ENCODE measurements at places on chromosomes 6 and 20. TPM values are rescaled to one million over a fixed set of nuclear protein-coding genes. Genes with fewer than 3 reads are reported as not detected.

DNA sequence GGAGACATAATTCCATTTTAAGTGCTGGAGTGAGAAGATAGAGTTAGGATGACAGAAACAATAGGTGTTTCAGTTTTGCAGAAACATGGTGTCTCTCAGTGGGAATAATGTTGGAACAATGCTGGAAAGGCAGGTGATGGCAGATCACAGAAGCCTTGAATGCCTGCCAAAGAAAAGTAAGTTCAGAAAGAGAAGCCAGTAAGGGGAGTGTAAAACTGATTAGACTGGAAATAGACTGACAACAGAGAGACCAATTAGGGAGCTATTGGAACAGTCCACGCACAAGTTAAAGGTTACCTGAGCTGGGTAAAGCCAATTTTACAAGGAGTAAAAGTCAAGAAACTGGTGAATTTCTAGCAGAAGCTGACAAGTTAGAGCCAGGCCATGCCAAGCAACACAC is 142.9 kb downstream of the TFAP2A start:
- no peak overlapping the region for H3K27ac ChIP-seq
- H3K4me3 ChIP-seq, result no peak overlapping the region
- H3K4me1 ChIP-seq, result no peaks in the 10 kb centered on the region
- peaks cover 28% of the 10 kb centered on the region for H3K27me3 ChIP-seq
- DNase-seq, result no peak
- no peaks in the 10 kb centered on the region for H3K36me3 ChIP-seq

- H3K4me1 ChIP-seq, result peaks cover 40% of the 10 kb centered on the region
- no peak for DNase-seq
- H3K27ac ChIP-seq, result peak overlapping the region; percentile 89
- H3K36me3 ChIP-seq, result no peaks in the 10 kb centered on the region
- no peaks in the 10 kb centered on the region for H3K27me3 ChIP-seq
These were observed 611 bp upstream of the TMEM217 start for GRCh38 chr6:37258405-37259105.

- H3K36me3 ChIP-seq, result no peaks in the 10 kb centered on the region
- DNase-seq, result no peak
These were observed 249.5 kb downstream of the BCKDHB start for GRCh38 chr6:80356000-80356399.

- no peaks in the 10 kb centered on the region for H3K4me1 ChIP-seq
- H3K27ac ChIP-seq, result no peak overlapping the region
- no peaks in the 10 kb centered on the region for H3K36me3 ChIP-seq
These were observed 256.2 kb upstream of the IRAK1BP1 start for GRCh38 chr6:78611102-78611620.

- no peaks in the 10 kb centered on the region for H3K27me3 ChIP-seq
- H3K27ac ChIP-seq, result no peak overlapping the region
- DNase-seq, result no peak
- H3K36me3 ChIP-seq, result no peaks in the 10 kb centered on the region
- H3K4me3 ChIP-seq, result no peak overlapping the region
These were observed 50.7 kb downstream of the UBE2V1 start for GRCh38 chr20:50062006-50062838.

DNA sequence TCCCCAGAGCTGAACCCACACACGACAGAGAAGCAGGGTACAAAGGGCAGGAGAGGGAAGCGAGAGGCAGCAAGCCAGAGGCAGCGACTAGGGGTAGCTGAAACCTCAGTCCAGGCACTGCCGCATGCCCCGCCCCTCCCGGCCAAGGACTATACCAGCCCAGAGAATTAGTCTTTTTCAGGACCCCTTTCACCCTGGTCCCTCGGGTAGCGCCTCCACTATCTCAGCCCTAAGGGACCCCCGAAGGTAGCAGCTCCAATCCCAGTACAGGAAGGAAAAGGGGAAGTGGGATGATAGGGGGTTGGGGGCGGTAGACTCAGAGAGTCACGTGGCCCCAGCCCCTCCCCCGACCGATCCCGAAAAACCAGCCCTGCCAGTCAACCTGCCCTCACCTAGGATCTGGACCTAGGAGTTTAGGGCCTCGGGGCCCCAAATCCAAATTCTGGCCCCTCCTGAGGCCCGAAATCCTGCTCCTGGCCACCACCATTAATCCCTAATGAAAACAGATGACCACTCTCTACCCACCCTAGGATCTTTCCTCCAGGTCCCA is 1.3 kb downstream of the RGL2 start:
- H3K27me3 ChIP-seq, result no peaks in the 10 kb centered on the region
- peaks cover 64% of the 10 kb centered on the region for H3K36me3 ChIP-seq
- H3K4me1 ChIP-seq, result peaks cover 12% of the 10 kb centered on the region
- DNase-seq, result peak; percentile 43
- H3K27ac ChIP-seq, result peak overlapping the region; percentile 97

- DNase-seq, result no peak
- no peaks in the 10 kb centered on the region for H3K27me3 ChIP-seq
- no peaks in the 10 kb centered on the region for H3K36me3 ChIP-seq
These were observed 334.1 kb downstream of the NRN1 start for GRCh38 chr6:5672581-5673011.

GRCh38 chr6:54085541-54085940 is 25.7 kb upstream of the MLIP start:
- no peaks in the 10 kb centered on the region for H3K36me3 ChIP-seq
- no peaks in the 10 kb centered on the region for H3K4me1 ChIP-seq
- no peaks in the 10 kb centered on the region for H3K27me3 ChIP-seq
- H3K4me3 ChIP-seq, result no peak overlapping the region

GRCh38 chr6:36116066-36116864 is 14.0 kb upstream of the MAPK13 start:
- peaks cover 5% of the 10 kb centered on the region for H3K4me1 ChIP-seq
- no peak overlapping the region for H3K4me3 ChIP-seq
- no peaks in the 10 kb centered on the region for H3K36me3 ChIP-seq
- DNase-seq, result no peak

- no peaks in the 10 kb centered on the region for H3K4me1 ChIP-seq
- no peak overlapping the region for H3K4me3 ChIP-seq
- H3K27me3 ChIP-seq, result no peaks in the 10 kb centered on the region
- DNase-seq, result no peak
- H3K36me3 ChIP-seq, result peaks cover 30% of the 10 kb centered on the region
- no peak overlapping the region for H3K27ac ChIP-seq
These were observed 25.1 kb upstream of the GSTA4 start for GRCh38 chr6:53020005-53020744.

- no peak overlapping the region for H3K27ac ChIP-seq
- DNase-seq, result peak; percentile 34
- no peaks in the 10 kb centered on the region for H3K27me3 ChIP-seq
These were observed 741.9 kb downstream of the RFPL4B start for GRCh38 chr6:113089056-113089455.

GRCh38 chr20:23032056-23032749 is 2.9 kb upstream of the SSTR4 start:
- H3K4me3 ChIP-seq, result no peak overlapping the region
- no peaks in the 10 kb centered on the region for H3K36me3 ChIP-seq
- no peak overlapping the region for H3K27ac ChIP-seq
- no peaks in the 10 kb centered on the region for H3K4me1 ChIP-seq
- peaks cover 33% of the 10 kb centered on the region for H3K27me3 ChIP-seq
- DNase-seq, result no peak

- no peaks in the 10 kb centered on the region for H3K36me3 ChIP-seq
- H3K4me1 ChIP-seq, result no peaks in the 10 kb centered on the region
- H3K27ac ChIP-seq, result no peak overlapping the region
- DNase-seq, result no peak
These were observed 36.0 kb upstream of the EEF1A1 start for GRCh38 chr6:73556836-73557235.

DNA sequence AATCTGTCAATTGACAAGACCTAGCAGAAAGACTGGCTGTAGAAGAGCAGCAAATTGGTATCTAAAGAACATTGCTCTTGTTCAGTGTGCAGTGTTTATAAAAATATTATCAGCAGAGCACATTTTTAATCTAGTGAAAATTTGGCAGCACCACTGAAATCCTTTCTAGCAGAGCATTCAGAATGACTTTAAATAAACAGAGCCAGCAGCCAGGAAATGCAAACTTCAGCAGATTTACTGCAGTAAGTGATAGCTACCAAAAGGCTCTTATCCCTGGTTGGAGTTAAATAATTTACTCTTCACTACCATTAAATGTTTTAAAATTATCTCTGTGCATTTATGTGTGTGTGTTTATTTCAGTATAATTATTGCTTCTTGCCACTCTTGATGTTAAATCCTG is 590.9 kb upstream of the CITED2 start:
- no peaks in the 10 kb centered on the region for H3K4me1 ChIP-seq
- DNase-seq, result peak; percentile 65
- no peak overlapping the region for H3K27ac ChIP-seq
- no peaks in the 10 kb centered on the region for H3K27me3 ChIP-seq

DNA sequence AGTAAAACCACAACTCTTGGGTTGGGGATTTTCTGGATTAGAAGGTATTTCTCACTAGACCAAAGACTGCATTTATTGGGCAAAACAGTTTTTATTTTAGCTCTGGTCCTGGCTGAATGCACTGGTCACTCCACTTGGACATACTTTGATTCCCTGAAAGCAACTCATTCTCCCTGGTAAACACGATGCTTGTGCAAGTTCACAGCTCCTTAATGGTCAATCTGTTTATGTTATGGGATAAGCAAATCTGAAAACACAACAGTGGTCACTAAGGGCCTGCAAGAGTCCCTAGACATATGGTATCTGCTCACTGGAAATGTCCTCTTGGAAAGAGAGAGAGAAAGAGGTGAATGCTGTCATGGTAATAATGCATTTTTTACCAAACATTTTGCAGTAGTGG is 559.8 kb downstream of the CDH26 start:
- H3K4me3 ChIP-seq, result no peak overlapping the region
- no peak overlapping the region for H3K27ac ChIP-seq
- no peaks in the 10 kb centered on the region for H3K4me1 ChIP-seq
- H3K36me3 ChIP-seq, result no peaks in the 10 kb centered on the region
- no peaks in the 10 kb centered on the region for H3K27me3 ChIP-seq

GRCh38 chr6:148404456-148405054 is 61.9 kb downstream of the SASH1 start:
- H3K36me3 ChIP-seq, result no peaks in the 10 kb centered on the region
- H3K27ac ChIP-seq, result no peak overlapping the region
- no peak for DNase-seq
- no peak overlapping the region for H3K4me3 ChIP-seq

GRCh38 chr6:44006123-44006871 is 121.0 kb downstream of the MRPL14 start:
- H3K36me3 ChIP-seq, result no peaks in the 10 kb centered on the region
- peaks cover 29% of the 10 kb centered on the region for H3K4me1 ChIP-seq
- peaks cover 91% of the 10 kb centered on the region for H3K27me3 ChIP-seq
- no peak overlapping the region for H3K27ac ChIP-seq
- no peak overlapping the region for H3K4me3 ChIP-seq

DNA sequence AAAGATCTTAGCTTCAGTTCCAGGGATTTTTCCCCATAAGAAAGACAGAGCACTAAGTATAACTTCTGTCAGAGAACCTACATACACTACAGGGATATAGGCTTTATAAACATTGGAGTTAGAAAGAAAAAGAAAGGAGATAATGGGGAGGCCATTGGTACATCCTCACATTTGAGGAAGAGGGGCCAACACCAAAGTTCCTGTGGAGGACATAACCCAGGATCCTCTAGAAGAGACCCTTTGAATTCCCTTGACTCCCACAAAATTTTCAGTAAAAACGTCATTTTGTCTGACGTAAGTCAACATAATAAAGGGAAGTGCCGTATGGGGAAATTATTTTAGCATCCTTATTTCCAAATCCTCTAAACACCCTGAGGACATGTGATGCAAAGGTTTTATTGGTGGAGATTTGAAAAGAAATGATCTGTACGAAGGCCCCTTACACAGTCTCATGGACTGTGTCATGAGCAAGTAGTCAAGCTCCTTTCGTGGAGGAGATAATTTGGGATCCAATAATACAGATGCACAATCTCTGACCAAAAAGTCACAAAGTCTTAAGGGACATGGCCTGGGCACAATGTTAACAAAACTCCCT is 33.2 kb downstream of the HLA-DRA start:
- no peak for DNase-seq
- H3K4me1 ChIP-seq, result no peaks in the 10 kb centered on the region
- no peak overlapping the region for H3K4me3 ChIP-seq
- no peaks in the 10 kb centered on the region for H3K27me3 ChIP-seq
- no peaks in the 10 kb centered on the region for H3K36me3 ChIP-seq

GRCh38 chr6:149252622-149253021 is 64.9 kb upstream of the TAB2 start:
- peaks cover 19% of the 10 kb centered on the region for H3K4me1 ChIP-seq
- no peak overlapping the region for H3K4me3 ChIP-seq
- H3K27me3 ChIP-seq, result no peaks in the 10 kb centered on the region
- no peak overlapping the region for H3K27ac ChIP-seq

DNA sequence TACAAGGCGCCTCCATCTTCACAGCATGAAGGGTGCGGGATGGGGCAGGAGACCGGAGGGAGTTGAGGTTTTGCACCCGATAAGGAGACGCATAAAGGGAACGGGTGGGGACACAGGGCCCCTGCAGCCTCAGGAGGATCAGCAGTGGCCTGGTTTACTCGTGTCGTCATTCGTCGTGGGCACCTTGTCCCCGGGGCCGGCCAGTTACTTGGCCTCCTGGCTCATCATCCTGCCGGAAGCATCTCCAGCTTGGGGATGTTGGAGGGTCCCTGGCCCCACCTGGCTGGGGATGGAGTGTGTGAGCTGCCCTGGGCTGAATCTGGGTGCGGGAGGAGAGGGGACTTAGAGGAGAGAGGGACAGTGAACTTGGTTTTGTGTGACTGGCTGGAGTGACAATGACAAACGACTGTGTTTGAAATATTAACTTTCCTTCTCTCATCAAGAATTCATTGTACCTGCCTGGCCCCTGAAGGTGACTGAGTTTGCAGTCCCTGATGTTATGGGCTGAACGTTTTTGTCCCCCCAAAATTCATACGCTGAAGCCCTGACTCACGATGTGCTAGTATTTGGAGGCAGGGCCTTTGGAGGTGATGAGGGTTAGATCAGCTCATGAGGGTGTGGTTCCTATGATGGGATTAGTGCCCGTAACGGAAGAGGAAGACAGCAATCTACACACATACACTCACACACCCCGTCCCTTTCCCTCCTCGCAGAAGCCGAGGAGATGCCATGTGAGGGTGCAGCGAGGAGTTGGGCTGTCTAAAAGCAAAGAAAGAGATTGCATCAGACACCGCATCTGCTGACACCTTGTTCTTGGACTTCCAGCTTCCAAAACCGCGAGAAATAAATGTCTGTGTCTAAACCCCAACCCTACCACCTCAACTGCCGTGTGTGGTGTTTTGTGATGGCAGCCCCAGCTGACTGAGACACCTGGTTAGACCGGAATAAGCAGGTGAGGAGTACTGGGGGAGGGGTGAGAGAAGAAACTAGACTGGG is 65.0 kb upstream of the MAP3K4 start:
- H3K4me1 ChIP-seq, result no peaks in the 10 kb centered on the region
- H3K36me3 ChIP-seq, result no peaks in the 10 kb centered on the region
- DNase-seq, result peak; percentile 67
- H3K27ac ChIP-seq, result no peak overlapping the region
- no peaks in the 10 kb centered on the region for H3K27me3 ChIP-seq
- no peak overlapping the region for H3K4me3 ChIP-seq

OPRL1 gene
- polyA plus RNA-seq, result 2.4 TPM

ERVFRD-1 gene
- polyA plus RNA-seq, result 0.09 TPM

CHD6 gene
- polyA plus RNA-seq, result 49.3 TPM

HLA-DRA gene
- polyA plus RNA-seq, result 75.4 TPM

CST4 gene
- not detected for polyA plus RNA-seq

CFB gene
- polyA plus RNA-seq, result 5.3 TPM

HLA-DMB gene
- polyA plus RNA-seq, result 12.0 TPM

WFDC5 gene
- polyA plus RNA-seq, result not detected

WDR46 gene
- polyA plus RNA-seq, result 59.7 TPM

LY6G6F gene
- polyA plus RNA-seq, result 1.3 TPM

GSTA2 gene
- polyA plus RNA-seq, result not detected

TRIM31 gene
- not detected for polyA plus RNA-seq
